ENCODE measurements at places on chromosomes 12 and 14. TPM values are rescaled to one million over a fixed set of nuclear protein-coding genes. Genes with fewer than 3 reads are reported as not detected.

GRCh38 chr12:82857911-82858533, 171.3 kb downstream of the TMTC2 start:
- no peak for DNase-seq

- no peak for DNase-seq
Measured at GRCh38 chr12:7994731-7995205, 37.7 kb upstream of the FOXJ2 start.

DNA sequence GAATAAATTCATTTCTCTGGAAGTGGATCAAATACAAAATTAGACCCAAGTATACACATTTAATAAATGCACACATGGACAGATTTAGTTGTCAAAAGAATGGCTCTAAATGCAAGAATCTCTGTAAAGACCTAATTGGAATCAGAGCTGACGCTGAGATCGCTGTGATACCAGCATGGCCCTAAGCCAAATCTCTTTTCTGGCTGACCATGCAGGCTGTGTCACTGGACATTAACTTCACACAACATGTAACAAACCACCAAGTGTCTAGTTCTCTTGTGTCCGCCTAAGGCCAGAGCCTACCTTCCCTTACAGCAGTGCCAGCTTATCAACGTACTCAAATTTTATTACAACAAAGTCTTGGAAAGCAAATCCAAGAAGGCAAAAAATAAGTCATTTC, 127.5 kb downstream of the MED13L start:
- no peak for DNase-seq

GRCh38 chr14:29278301-29279263, 512.0 kb downstream of the FOXG1 start:
- DNase-seq = no peak

DNA sequence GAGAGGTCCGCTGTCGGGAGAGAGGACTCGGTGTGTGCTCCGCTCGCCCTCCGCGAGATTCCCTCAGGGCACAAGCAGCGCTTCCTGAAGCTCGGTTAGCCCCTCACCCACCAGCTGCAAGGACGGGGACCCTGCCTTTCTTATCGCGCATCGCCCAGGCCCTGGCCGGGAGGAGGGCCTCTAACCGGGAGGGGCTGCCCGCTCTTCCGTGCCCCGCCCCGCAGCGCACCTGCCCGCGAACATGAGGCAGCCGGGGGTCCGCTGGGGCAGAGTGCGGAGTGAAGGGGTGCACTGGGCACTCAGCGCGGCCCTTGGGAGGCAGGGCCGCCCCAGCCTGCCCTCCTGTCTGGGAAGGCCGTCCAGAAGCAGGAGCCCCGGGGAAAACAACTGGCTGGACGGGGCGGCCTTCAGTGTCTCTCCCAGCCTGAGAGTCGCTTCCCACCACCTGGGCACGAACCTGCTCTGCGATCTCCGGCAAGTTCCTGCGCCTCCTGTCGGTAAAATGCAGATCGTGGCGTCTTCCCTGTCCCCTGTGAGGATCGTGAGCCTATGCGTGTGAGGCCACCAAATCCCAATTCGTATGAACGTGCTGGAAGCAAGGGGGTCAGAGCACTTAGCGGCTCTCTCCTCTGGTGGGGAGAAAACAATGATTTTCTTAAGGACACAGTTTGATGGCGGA, 28.0 kb upstream of the ADIPOR2 start:
- DNase-seq = peak; percentile 82

DNA sequence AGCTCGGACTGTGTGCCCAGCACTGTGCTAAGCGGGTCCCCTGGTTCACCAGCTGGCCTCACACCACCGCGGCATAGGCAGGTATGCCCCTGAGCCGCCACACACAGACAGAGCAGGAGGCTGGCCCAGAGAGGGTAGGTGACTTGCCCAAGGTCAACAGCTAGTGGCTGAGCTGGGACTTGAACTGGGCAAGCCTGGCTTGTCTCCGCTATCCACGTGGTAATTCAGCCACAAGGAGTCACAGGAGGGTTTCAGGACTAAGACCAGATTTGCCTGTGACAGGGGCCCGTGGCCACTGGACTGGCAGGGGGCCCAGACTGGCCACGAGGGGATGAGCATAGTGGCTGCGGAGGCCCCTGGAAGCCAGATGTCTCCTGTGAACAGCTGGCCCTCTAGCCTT, 47.7 kb downstream of the NCOR2 start:
- no peak for DNase-seq

The KCNA5 gene
- total RNA-seq = 0.59 TPM

The TPPP2 gene
- total RNA-seq = not detected

The BHLHE41 gene
- total RNA-seq = 27.0 TPM

DNA sequence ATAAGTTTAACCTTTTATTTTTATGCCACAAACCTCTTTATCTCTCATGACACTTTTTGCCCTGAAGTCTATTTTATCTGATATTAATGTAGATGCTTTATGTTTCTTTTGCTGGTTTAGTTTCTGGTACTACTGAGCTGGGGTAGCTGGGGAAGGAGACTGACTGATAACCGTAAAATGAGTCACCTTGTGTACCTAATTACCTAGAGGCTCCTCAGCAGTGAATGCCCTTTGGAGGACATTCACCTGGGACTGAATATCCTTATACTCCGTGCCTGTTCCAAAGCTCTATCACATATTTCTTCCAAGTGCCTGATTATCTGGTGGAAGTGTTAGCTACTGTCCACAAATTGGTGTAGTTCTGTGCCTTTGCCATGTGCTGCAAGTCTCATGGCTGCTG, 13.9 kb downstream of the ATL1 start:
- DNase-seq = no peak

The FOXN4 gene
- not detected for total RNA-seq

The ZDHHC22 gene
- total RNA-seq = not detected

- no peak for DNase-seq
Measured at GRCh38 chr14:75832621-75833297, 149.0 kb downstream of the TGFB3 start.

DNA sequence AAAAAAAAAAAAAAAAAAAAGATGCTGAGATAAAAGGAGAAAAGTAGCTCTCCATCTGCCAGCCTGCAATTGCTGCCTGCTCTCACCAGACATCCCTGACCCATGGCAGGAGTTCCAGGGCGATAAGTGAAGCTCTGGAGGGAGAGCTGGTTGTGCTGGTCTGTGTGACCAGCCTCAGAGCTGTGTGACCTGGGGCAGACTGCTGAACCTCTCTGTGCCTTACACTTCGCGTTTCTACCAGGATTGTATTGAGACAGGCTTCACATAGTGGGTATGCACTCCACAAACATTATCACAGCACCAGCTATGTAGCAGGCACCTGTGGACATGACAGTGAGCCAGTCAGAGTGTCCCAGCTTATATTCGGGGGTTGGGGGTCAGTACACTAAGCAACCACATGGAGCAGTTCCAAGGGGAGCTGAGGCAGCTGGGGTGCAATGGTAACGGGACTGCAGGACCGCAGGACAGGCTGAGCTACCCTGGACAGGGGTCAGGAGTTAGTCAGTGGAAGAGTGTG, 57.5 kb downstream of the RBM19 start:
- no peak for DNase-seq

DNA sequence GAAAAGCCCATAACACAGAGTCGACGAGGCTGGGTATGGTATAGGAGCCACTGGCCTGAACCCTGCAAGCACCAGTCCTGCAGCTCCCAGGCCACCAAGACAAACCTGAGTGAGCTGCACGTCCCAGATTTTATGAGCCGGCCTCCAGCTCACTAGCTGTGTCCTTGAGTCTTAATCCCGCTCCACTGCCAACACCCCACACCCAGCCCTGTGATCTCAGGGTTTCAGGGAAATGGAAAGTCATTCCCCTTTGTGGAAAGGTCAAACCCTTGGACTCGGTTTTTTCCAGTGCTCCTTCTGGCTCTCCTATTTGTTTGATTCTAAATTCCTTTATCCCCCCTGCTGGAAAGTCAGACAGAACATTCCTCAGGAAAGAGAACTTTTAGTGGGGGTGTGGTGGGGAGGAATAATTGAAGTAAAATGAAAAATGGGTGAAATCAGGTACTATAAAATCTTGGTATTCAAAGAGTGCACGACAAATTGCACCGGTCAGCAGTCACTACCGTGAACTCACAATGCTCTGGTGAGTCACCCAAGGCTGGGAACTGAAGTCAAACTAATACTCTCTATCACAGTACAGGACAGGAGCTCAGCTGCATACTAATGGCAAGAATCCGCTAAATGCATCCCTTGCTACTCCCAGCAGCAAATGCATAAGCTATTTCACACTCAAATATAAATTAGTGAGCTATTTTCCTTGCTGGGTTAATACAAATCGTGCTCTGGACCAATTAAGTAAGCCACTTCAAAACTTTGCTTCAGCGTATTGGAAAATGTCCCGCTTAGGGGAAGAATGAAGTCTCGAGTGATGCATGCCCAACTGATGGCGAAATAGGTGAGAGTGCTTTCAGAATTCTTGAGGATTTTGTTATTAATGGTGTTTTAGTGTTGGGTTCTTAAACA, 9.0 kb downstream of the PITPNM2 start:
- no peak for DNase-seq

GRCh38 chr14:76922092-76922491, 95.9 kb downstream of the LRRC74A start:
- DNase-seq = no peak

DNA sequence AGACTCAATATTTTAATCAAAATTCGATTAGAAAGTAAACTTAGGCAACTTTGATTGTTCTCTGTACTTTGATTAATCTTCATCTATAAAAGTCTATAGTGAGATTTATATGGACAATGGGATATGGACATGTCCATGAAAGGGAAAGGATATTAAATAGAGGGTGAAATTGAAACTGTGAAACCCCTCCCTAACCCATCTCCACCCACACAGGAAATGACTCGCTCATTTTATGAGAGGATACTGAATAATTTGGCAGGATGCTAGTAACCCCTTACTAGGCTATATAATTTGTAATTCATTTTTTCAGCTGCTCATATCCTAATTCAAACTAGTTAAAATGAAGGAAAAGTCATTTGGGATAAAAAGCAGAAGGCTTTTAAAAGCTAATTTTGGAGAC, 328.0 kb upstream of the ATP2B1 start:
- DNase-seq = no peak

DNA sequence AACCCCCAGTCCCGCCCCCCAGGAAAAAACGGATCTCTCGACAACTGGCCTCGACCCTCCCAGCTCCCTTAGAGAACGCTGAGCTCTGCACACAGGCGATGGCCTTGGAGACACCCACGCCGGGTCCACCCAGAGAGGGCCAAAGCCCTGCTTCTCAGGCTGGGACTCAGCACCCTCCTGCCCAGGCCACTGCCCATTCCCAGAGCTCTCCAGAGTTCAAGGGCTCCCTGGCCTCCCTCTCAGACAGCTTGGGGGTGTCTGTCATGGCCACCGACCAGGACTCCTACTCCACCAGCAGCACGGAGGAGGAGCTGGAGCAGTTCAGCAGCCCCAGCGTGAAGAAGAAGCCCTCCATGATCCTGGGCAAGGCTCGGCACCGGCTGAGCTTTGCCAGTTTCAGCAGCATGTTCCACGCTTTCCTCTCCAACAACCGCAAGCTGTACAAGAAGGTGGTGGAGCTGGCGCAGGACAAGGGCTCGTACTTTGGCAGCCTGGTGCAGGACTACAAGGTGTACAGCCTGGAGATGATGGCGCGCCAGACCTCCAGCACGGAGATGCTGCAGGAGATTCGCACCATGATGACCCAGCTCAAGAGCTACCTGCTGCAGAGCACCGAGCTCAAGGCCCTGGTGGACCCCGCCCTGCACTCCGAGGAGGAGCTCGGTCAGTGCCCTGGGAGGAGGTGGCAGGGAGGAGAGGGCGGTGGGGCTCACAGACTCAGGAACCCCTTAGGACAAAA, 95.8 kb downstream of the LGMN start:
- no peak for DNase-seq

GRCh38 chr14:24298892-24299254, 707 bp downstream of the DHRS1 start:
- no peak for DNase-seq

- DNase-seq = no peak
Measured at GRCh38 chr12:132275110-132275531, 54.3 kb downstream of the GALNT9 start.

Data from spleen (tissue), 13 donors.